PC-3 (cell line): ENCODE measurements at places on chromosomes 12 and 14. TPM values are rescaled to one million over a fixed set of nuclear protein-coding genes. Genes with fewer than 3 reads are reported as not detected.

Gene PTPRO
- not detected in 2 replicates for total RNA-seq

Gene GYS2
- not detected in 2 replicates for total RNA-seq

Gene TSPAN19
- total RNA-seq, result not detected in 2 replicates

Gene RAD51AP1
- total RNA-seq, result 15.9 and 24.7 TPM in 2 replicates

Gene YAF2
- 6.8 and 7.5 TPM in 2 replicates for total RNA-seq

Gene ACVR1B
- total RNA-seq, result 9.8 and 11.5 TPM in 2 replicates

Gene IL31
- total RNA-seq, result not detected in 2 replicates

Gene GALNT16
- 0.17 and 0.33 TPM in 2 replicates for total RNA-seq

Gene KRT6A
- 46.3 and 61.2 TPM in 2 replicates for total RNA-seq

Gene SLC11A2
- 28.4 and 38.8 TPM in 2 replicates for total RNA-seq

Gene POTEM
- total RNA-seq, result 0.12 TPM in 1 of 2 replicates, not detected in the other

Gene NKX2-1
- not detected in 2 replicates for total RNA-seq

Gene BEGAIN
- 3.5 and 3.8 TPM in 2 replicates for total RNA-seq

Gene C3AR1
- total RNA-seq, result not detected in 2 replicates

Gene TAS2R7
- total RNA-seq, result not detected in 2 replicates

Gene RPGRIP1
- 0.33 TPM in 1 of 2 replicates, not detected in the other for total RNA-seq

Gene KCNC2
- total RNA-seq, result not detected in 2 replicates
